ENCODE measurements at places on chromosomes 5 and 9.
A peak's percentile ranks its signal among the peaks of the same experiment; 100 is the strongest.

GRCh38 chr5:166916021-166916420 lies 1375.4 kb upstream of the WWC1 start:
- no peak for DNase-seq

- peak; percentile 88 for DNase-seq
Observed at GRCh38 chr5:74640954-74641734, 616 bp upstream of the ENC1 start.

DNA sequence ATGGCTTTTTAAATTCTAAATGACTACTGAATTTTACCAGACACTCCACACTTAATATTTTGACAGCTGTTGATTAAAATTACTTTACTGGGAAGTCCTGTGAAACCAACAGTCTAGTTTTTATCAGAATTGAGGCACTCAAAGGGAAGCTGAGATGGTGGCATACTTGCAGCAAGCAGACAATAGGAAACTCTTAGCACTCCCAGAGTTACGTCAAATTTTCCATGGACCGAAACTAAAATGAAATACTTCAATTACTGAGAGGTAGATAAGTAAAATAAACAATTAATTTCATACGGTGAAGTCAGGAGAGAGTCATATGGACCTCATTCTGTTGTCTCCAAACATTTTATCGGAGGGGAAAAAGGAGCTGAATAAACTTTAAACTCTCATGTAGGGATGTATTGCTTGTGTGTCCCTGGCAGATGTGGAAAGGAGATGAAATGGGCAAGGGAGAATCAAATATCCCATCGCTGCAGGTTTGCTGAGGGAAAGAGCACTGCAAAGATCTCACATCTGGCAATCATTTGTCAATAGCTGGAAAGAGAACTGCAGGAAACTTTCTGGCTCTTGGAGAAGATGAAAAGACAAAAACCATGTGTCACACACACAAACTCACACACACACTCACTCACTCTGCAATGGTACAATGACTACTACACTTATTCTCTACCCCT lies 189.4 kb downstream of the BNC2 start:
- DNase-seq: peak; percentile 22

GRCh38 chr5:169694091-169694625 lies 57.1 kb downstream of the DOCK2 start:
- no peak for DNase-seq

DNA sequence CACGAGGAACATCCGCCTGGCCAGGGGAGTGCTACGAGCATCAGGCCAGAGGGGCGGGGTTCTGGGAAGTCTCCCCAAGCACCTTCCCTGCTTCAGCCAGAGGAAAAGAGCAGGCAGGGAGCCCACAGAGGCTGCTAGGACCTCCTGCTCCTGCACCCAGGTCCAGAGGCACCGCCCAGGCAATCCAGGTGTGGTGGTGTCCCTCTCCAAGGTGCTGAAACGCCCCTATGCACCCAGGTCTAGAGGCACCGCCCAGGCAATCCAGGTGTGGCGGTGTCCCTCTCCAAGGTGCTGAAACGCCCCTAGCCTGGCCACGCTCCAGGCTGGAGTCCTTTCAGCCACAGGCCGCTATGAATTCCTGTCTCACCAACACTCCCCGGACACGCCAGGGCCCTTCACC lies 10.7 kb upstream of the UBAC1 start:
- no peak for DNase-seq

- no peak for DNase-seq
Observed at GRCh38 chr5:4625206-4625896, 514.8 kb upstream of the ADAMTS16 start.

DNA sequence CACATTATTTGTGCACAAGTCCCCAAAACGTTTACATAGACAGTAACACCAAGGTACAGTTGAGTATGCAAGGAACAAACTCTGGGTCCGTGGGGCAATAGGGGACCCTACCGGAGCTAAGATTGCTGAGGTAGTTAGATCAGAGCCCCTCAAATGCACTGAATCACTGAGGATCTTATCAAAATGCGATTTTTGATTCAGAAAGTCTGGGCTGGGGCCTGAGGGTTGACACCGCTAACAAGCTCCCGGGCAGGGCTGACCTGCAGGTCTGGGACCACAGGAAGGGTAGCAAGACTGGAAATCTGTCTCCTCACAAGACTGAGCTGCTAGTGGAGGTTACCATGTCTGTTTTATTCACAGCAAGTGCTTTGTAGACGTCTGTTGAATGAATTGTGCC lies 1.8 kb upstream of the IL3 start:
- DNase-seq: no peak
